ENCODE measurements at places on chromosomes 5 and 9. TPM values are rescaled to one million over a fixed set of nuclear protein-coding genes. Genes with fewer than 3 reads are reported as not detected.

The C5orf24 gene
- total RNA-seq, result 22.6 TPM

The ANGPTL2 gene
- 4.8 TPM for total RNA-seq

The WNT8A gene
- 0.26 TPM for total RNA-seq

The DAB2 gene
- total RNA-seq, result 2.3 TPM

The FAM151B gene
- total RNA-seq, result 0.72 TPM

The ABCA1 gene
- 16.2 TPM for total RNA-seq

The C9orf153 gene
- not detected for total RNA-seq

The PCDHA5 gene
- 0.39 TPM for total RNA-seq

The OR1Q1 gene
- not detected for total RNA-seq

The GPRIN1 gene
- total RNA-seq, result 10.8 TPM

The TIGD6 gene
- 1.2 TPM for total RNA-seq

The LSM11 gene
- total RNA-seq, result 4.5 TPM

The IFNA13 gene
- total RNA-seq, result not detected

The PCDHGB1 gene
- total RNA-seq, result 5.2 TPM

The IL3 gene
- total RNA-seq, result not detected

The EIF4E1B gene
- 1.3 TPM for total RNA-seq

The SLC6A3 gene
- total RNA-seq, result 0.61 TPM

The SGCD gene
- 0.11 TPM for total RNA-seq

The GARNL3 gene
- 8.8 TPM for total RNA-seq

The ACSL6 gene
- total RNA-seq, result 1.6 TPM

The ACOT12 gene
- total RNA-seq, result not detected

The KIF4B gene
- total RNA-seq, result 0.07 TPM

The PDGFRB gene
- total RNA-seq, result 3.9 TPM

The C9 gene
- not detected for total RNA-seq

The CTSV gene
- total RNA-seq, result 82.2 TPM

The FAM170A gene
- total RNA-seq, result not detected

The MSX2 gene
- 0.42 TPM for total RNA-seq

The AQP3 gene
- 1.6 TPM for total RNA-seq

The SARDH gene
- 5.3 TPM for total RNA-seq

The AJM1 gene
- total RNA-seq, result 1.8 TPM

The SLU7 gene
- 33.3 TPM for total RNA-seq

The MLANA gene
- total RNA-seq, result not detected
